Foreskin melanocyte (primary cell): ENCODE measurements at places on chromosomes 13 and 19.
A peak's percentile ranks its signal among the peaks of the same experiment; 100 is the strongest.

DNA sequence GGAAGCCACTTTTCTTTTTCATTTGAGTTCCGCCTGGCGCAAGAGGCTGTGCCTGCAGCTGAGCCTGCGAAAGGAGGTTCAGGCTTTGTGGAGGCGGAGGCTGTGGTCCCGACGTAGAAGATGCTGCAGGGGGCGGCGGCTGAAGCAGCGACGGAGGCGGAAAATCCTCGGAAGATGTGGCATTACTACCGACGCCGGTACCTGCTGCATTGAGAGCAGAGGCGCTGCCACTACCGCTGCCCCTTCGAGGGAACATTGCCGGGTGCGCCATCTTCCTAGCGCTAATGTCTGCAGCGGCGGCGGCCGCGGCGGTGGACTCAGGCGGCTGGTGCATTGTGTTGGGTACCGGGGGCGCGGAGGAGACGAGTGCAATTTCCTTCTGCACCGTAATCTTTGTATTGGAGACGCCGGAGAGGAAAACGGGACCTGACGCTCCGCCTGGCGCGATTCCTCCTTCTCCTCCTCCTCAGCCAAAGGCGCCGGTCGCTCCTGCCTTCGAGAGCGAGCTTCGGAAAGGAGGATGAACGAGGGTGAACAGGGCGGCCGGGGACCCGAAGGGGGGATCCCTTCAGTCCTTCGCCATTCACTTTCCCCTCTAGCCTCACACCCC lies at the start of gene TSC22D1:
Gene TSC22D1, minus strand, starts transcription at position 590 of the 610 bp plus-strand sequence. Its CDS starts 256 bp downstream, at position 334.
- peak; percentile 26 for DNase-seq

DNA sequence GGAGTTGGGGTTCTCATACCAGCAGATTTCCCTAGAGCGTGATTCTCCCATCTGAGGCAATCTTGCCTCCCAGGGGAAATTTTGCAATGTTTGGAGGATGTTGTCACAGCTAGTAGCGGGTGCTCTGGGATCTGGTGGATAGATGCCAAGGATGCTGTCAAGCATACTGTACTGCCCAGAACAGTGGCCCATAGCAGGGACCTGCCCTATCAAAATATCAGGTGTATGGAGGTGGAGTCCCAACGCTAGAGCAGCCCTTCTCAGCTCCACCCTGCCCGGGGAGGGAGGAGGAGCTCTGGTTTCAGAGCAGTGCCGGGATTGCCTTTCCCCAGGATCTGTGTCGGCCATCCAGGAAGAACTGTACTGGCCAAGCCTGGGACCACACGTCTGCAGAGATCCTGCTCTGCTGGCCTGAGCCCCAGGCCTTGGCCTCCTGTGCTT lies 10.9 kb upstream of the QTRT1 start:
- DNase-seq = no peak

GRCh38 chr13:63448692-63449091 lies 2033.0 kb upstream of the PCDH20 start:
- peak; percentile 38 for DNase-seq

- peak; percentile 29 for DNase-seq
Observed at GRCh38 chr13:85806553-85807175, 7.4 kb upstream of the SLITRK6 start.

- no peak for DNase-seq
Observed at GRCh38 chr13:109454167-109454917, 332.0 kb downstream of the IRS2 start.

DNA sequence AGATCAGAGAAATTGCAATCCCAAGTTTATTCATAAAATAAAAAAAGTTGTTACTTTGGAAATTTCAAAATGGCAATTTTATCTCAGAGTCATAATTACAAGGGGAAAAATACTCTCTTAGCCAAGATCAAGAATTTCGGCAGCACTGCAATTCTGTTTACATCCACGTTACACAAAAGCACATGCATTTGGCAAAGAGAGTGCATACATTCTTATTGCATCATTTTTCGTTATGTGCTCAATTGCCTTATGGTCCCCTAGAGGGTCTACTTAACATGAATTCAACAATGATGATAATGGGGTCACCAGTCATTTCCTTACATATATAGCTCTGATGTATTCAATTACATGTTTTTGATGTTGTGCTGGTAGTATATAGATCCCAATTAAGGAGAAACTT lies 498.0 kb downstream of the DIAPH3 start:
- DNase-seq = no peak

- DNase-seq = no peak
Observed at GRCh38 chr19:49335784-49336481, 727 bp downstream of the CD37 start.

DNA sequence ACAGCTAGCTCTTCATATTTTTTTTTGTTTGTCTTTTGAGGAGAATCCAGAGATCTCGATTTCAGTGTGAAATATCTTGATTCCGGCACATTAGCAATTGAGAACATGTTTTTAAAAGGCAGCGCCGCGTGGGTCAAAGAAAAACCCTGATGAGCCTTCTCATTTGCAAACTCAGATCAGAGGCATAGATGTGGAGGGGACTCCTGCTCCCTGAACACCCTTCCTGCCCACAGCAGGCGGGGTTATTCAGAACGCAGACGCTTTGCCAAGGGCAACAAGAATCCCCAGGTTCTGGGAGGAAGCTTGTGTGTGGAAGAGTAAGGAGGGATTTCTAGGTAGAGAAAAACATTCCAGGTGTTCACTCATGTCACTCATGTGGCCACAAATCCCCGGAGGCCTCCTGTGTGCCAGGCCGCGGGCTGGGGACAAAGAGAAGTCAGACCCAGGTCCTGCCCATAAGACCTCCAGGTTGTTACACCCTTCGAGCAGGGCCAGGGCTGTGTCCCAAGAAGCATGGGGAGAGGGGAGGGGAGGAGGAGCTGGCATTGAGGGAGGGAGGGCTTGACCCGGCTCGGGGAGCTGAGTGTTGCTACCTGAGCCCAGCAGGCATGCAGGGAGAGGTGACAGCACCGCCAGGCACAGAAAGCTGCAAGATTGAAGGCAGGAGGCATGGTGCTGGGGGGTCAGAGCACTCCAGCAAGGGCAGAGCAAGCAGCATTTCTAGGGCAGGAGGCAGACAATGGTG lies 15.9 kb upstream of the IGLON5 start:
- DNase-seq = no peak

- peak; percentile 48 for DNase-seq
Observed at GRCh38 chr13:77329911-77330584, 3.2 kb upstream of the MYCBP2 start.

GRCh38 chr13:34578471-34578870 lies 363.6 kb upstream of the NBEA start:
- DNase-seq = no peak

GRCh38 chr19:2887391-2887914 lies 13.3 kb upstream of the ZNF57 start:
- peak; percentile 74 for DNase-seq

DNA sequence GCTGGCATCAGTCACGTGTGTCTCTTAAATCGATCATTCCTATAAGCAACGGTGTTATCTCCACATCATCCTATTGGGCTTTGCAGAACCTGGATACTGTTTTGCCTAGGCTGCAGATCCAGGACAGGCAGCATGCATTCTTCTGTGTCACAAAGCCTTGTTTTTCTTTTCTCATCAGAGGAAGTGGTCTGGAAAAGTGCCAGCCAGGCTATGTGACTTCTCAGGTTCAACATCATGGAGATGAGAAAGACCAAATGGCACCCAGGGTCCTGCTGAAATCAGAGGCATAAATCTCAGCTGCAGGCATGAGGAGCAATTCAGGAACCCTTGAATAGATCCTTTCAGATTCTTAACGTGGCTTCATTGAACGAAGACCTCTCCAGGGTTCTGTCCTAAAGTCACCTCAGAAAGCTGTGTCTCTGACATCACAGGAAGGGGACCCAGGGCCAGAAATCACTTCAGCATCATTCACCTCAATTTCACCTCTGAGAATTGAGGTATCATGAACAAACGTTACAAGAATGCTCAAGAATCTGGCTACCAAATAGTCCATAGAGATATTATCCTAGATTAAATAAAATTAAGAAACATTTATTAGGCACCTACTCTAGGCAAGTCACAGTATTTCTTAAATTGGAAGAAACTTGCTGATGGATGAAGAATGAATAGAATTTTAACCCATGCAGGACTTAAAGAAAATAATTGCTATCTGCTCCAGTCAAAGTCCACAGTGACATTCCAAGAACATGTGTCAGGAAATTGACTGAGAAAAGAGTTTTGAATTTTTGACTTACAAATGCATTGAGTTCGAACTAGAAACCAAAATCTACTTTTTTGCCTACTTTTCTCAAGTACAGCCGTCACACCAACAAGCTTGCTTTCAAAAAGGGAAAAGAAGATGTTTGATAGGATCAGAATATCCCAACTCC lies 124.1 kb downstream of the COG6 start:
- peak; percentile 6 for DNase-seq

DNA sequence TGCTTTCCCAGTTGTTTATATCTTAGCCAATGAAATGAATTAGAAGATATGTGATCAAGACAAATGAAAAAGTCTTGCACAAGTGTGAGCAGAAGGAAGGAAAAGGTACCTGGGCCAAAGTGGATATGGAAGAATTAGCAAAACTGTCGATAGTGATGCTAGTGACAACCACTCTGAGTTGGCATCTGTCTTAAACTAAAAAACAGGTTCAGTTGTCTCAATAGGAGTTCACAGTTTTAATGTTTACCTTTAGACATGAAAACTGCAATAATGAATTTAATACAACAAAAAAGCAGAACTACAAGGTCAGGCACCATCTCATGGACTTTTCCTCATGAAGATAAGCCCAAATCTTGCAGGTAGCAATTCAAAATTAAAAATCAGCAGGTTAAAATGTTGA lies 688.5 kb downstream of the EFNB2 start:
- DNase-seq = no peak

DNA sequence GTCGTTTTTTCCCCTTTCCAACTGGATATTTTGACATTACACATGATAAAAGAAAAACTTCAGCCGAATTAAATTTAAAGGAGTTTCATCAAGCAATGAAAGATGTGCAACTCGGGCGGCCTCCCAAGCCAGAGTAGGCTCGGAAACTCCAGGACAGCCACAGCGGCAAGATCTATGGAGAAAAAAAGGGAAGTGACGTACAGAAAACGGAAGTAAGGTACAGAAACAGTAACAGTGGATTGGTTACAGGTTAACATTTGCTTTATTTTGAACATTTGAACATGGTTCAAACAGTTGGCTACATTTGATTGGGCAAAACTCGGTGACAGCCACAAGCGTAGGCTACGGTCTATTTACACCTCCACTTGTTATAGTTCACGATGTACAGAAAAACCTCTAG lies 30.5 kb upstream of the FAM124A start:
- DNase-seq = no peak

DNA sequence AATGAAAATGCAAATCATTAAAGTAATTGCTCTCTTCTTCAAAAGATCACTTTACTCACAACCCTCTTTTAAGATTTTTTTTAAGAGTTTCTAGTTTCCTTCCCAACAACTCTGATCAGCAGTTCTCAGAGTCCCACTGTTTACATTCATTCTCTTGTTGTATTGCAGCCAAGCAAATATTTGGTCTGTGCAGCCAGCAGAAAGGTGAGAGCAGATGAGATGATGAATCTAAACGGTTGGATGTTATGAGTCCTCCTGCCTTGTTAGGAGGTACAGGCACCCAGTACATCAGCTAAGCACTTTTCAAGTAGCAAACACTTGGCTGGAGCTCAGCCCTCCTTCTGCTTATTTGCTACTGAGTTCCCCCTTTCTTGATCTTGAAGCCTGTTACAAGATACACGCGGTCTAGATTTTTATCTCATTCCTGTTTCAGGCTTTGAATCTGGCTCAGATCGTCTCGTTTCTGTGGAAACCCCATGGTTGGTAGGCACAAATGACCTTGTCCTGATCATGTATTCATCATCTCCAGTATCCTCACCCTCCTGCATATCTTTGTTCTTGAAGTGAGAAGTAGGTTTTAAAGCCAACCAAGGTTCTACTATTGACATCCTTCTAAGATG lies 300.7 kb downstream of the DCT start:
- DNase-seq = no peak

- no peak for DNase-seq
Observed at GRCh38 chr13:38301236-38301635, 48.4 kb upstream of the UFM1 start.

DNA sequence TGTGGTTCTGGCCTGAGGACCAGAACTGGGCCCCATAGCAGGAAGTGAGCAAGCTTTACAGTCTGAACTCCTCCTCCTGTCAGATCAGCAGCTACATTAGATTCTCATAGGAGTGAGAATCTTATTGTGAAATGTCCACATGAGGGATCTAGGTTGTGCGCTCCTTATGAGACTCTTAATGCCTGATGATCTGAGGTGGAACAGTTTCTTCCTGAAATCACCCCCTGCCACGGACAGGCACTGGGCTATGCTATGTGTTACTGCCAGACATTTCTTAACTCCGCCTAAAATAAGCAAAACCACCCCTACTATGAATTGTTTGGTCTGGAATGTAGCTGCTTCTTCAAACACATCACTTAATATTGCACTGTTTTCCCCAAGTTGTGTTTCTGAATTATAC lies 4.6 kb downstream of the FBXL3 start:
- DNase-seq = no peak

GRCh38 chr13:82749551-82749950 lies 1132.7 kb downstream of the SLITRK1 start:
- DNase-seq = no peak

DNA sequence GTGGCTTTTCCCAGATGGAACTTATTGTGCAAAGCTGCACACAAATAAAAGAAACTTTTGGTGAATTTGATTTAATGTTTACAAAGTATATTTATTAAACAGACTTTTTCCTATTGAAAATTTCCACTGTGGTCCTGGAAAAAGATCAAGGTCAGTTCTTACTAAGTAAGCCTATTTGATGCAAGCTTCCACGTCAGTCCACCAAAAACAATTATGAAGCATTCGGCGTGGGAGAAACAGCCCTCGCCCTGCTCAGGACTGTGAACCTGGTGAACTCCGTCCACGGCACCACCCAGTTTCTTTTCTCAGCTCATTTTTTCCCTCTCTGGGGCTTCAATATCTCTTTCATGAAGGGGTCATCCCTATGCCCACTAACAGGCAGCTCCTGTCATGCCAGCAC lies 149.8 kb downstream of the EFNB2 start:
- DNase-seq = no peak

GRCh38 chr13:106874323-106874722 lies 306.4 kb upstream of the ARGLU1 start:
- no peak for DNase-seq

GRCh38 chr13:51770681-51771417 lies 33.1 kb downstream of the DHRS12 start:
- no peak for DNase-seq

DNA sequence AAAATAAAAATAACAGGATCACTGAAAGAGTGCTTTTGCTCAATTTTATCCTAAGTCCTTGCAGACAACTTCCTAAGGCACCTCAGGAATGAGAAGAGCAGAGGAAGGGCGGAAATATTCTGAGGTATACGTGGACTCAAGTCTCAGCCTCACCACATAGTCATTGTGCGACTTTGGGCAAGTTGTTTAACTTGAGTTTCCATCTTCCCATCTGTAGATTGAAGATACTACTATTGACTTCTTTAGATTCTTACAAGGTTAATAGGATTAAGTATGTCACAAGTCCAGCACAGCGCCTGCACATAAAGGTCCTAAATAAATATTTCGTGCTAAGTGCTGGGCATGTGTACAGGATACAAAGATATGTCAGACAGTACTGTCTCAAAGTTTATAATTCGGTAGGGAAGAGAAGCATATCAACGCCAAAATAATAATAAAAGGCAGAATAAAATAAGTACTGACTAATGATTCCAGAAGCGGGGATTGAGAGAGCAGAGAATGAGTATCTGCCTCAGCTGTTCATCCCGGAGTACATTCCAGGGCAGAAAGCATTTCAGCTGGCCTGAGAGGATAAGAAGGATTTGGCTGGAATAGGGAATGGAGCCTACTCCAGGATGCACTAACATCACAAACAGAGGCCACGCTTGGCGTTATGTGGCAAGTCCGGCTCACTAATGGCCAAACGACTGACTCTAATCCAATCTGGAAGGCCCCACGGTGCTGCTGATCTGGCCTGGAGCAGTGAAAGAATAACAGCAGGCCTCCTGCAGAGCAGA lies 139.7 kb downstream of the FLT1 start:
- no peak for DNase-seq
